ENCODE measurements at places on chromosomes 5 and 9.

DNA sequence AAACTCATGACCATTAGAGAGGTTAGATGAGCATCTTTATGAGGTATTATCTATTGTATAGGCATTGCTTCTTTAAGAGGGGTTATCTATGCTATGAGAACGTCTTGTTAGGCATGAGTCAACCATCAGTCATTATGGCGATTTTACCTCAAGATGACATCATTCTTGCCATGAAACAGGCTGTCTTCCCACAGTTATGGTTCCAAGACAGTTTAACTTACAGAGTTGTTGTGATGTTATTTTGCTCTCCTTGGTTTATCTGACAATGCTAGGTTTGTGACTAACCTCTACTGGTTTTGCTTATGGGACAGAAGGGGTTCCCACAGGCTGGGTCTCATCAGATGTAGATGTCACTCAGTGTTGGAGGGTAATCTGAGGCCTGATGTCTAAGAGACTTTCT lies 1864.7 kb upstream of the ACO1 start:
- no peak for DNase-seq

- DNase-seq, result no peak
Measured at GRCh38 chr9:104984542-104984941, 56.6 kb upstream of the ABCA1 start.

- no peak for DNase-seq
Measured at GRCh38 chr5:135027697-135028615, 6.1 kb downstream of the PITX1 start.

DNA sequence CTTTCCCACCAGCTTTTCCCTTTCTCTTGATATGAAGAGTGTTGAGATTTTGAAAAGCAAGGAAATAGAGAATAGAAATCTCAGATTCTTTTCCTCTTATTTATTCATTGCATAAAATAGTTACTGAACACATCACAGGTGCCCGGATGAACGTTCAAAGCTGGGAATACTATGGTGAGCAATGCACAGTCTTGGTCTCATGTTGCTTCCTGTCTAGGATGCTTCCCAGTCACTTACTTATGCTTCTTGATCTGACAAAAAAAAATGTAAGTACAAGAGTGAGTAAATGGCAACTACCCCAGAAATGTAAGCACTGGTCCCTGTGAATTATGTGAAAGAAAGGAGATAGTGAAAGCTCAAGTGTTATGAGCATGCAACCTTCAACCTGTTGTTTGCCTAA lies 153.5 kb upstream of the S1PR3 start:
- no peak for DNase-seq

GRCh38 chr5:107597803-107598202 lies 72.9 kb downstream of the EFNA5 start:
- no peak for DNase-seq

DNA sequence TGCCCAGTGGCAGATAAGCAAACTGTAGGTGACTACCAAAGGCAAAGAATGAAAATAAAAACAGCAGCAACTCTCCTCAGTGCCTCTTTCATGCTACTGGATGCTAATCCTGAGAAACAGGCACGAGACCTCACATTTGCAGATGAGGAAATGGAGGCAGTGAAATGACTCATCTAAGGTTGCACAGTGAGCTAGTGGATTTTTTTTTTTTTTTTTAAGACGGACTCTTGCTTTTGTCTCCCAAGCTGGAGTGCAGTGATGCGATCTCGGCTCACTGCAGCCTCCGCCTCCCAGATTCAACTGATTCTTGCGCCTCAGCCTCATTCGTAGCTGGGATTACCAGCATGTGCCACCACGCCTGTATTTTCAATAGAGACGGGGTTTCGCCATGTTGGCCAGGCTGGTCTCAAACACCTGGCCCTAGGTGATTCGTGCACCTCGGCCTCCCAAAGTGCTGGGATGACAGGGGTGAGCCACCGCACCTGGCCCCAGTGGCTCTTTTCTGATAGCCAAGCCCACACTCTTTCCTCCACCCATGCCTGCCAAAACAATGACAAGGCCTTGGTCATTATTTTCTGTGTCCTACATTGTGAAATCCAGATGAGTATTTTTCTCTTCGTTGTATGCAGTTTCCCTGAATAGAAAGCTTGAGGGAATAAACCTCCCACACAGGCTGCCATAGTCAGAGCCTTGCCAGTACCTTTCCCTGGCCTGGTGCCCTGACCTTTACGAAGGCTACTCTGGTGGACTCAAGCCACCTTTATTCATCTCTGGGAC lies 19.2 kb downstream of the DOCK2 start:
- no peak for DNase-seq

- DNase-seq, result peak; percentile 59
Measured at GRCh38 chr9:83708515-83709158, 879 bp upstream of the UBQLN1 start.

DNA sequence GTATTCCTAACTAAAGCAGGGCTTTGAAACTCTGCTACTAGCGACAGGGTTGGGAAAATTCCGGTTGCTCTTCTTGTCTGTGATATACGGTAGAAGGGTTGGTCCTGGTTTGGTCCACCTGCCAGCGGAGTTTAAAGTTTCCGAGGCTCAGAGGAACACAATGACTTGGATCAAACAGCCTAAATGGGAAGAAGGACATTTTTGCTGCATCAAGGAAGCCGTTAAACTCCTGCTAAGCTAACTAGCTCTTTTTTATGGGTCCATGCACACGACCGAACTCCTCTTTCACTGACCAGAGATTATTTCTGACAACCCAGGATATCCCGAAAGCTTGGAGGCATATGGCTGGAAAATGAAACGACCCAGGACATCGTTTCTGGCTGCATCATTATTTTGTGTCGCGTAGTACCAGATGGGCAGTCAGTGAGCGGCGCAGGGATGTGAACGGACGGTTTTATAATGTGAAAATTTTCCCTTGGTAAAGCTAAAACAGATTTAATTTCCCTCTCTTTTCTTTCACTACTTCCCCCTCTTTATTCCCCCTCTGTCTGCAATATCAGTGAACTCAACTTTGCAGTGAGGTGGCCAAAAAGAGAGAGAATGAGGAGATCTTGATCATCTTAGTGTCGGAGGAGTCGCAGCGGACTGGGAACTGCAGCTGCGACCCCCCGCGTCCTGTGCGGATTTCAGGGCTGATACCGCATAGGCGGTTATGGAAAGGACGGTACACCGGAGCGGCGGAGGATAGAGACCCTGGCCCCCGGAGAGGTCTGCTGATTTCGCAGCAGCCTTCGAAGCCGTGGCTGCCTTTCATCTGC lies at the start of gene LURAP1L:
TSS of gene LURAP1L (plus strand) at position 160 of the 818 bp plus-strand sequence. CDS start 696 bp downstream, outside the sequence.
- DNase-seq, result peak; percentile 24

GRCh38 chr5:165066751-165067385 lies 1561.4 kb downstream of the MAT2B start:
- DNase-seq, result no peak

DNA sequence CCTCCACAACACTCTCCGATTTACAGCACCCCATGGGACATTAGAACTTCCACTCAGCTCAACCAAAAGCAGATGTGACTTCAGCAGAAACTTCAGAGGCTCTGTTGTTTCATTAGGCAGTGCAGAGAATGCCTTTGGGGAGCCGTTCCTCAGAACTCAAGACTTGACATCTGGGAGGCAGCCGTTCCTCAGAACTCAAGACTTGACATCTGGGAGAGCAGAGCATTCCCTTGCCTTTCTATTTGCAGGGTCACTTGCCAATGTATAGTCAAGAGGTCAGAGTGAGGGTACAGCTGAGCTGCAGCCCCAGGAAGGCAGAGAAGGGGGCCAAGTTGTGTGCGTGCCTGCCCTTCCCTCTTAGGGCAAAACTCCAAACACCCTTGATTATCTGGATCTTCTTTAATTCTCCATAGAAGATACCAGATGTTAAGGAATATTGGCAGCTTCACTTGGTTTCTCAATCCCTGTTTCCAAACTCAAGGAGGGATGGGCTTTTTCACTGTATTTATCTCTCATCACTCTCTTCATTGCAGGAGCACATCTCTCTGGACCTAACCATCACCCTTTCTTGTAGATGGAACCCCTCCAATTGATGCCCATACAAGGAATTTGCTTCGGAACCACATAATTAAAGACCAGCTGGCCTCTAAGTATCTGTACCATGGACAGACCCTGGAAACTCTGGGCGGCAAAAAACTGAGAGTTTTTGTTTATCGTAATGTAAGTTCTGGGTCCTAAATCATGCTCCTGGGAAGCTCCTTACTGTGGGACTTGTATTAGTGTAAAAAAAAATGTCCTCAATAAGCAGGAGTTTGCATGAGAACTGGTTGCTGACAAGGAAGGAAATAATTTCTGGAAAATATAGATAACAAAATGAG lies 25.6 kb downstream of the TGFBI start:
- no peak for DNase-seq

DNA sequence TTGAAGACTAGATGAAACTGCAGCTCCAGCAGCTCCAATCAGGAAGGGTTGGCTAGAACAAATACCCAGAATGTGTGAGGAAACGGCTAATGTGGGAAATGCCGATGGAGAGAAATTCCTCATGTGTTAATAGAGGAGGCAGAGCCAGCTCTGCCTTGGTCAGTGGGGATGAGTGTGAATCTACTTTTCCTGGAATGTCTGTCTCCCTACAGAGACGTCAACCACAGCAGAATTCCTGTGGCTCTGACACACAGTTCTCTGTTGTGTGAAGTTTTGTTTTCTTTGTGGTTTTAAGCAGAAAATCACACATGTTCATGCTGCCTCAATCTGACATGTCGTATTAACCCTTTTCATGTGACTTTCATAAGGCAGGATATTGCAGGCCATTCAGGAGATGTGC lies 476.6 kb upstream of the WWC1 start:
- no peak for DNase-seq

- no peak for DNase-seq
Measured at GRCh38 chr9:38286766-38287165, 105.7 kb upstream of the ALDH1B1 start.

DNA sequence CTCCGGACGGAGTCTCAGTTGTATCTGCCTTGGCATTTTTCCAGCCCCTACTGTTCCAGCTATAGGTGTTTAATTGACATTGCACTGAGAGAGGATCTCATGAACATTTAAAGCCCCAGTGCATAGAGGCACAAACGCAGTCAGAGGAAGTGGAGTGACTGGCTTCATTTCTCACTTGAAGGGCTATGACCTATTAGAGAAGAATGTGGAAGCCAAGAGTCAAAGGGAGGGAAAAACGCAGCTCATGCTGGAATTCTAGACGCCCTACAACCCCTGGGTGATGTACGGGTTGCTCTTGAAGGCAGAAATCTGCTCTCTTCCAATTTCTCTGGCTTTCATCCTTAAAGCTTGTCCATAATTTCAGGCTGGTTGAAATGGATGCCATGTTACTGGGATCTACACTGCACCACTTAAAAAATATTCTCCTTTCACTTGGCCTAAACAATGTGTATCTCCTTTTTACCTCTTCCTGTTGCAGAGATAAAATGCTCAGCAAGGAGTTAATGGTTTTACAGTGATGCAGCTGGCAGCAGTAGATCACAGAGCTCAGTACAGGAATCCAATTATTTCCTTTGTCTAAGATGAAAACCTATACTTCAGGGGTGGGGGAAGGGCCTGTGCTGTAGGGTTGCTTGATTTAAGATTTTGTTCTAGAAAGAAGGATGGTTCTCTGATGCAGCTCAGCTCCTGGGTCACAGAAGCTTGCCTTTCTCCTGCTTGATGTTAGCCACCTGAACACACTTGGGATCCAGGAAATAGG lies 61.8 kb upstream of the MAMDC2 start:
- DNase-seq, result no peak

GRCh38 chr5:318341-318897 lies 3.1 kb upstream of the AHRR start:
- DNase-seq, result no peak

Data from amygdala (tissue), 56 donors.